ENCODE measurements at places on chromosomes 2 and 18.

DNA sequence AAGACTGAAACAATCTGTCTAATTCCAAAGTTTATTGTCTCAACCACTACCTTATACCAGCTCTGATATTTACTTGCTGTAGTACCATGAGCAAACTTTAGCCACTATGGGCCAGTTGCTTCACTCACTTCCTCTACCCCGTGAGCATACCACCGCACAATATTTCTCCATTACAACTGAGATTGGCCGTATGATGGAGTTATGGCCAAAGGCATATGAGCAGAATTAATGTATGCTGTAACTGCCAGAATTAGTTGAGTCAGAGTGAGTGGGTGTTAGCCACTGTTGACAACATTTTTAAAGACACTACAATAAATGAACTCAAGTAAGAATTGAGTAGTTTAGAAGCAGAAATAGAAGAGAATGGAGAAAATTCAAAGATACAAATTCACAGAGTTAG is 69.7 kb downstream of the LRATD1 start:
- H3K4me3 ChIP-seq: no peak overlapping the region
- no peak overlapping the region for H3K27ac ChIP-seq
- H3K27me3 ChIP-seq: no peaks in the 10 kb centered on the region
- H3K4me1 ChIP-seq: no peaks in the 10 kb centered on the region
- H3K36me3 ChIP-seq: no peaks in the 10 kb centered on the region

GRCh38 chr18:12318334-12318697 is 10.3 kb downstream of the TUBB6 start:
- no peak overlapping the region for H3K27ac ChIP-seq
- peaks cover 20% of the 10 kb centered on the region for H3K4me1 ChIP-seq
- peaks cover 58% of the 10 kb centered on the region for H3K36me3 ChIP-seq

- H3K27me3 ChIP-seq: no peaks in the 10 kb centered on the region
- no peak overlapping the region for H3K27ac ChIP-seq
- H3K4me1 ChIP-seq: no peaks in the 10 kb centered on the region
- no peaks in the 10 kb centered on the region for H3K36me3 ChIP-seq
- no peak overlapping the region for H3K4me3 ChIP-seq
- no peak for DNase-seq
Measured at GRCh38 chr2:19046986-19047780, 311.2 kb downstream of the OSR1 start.

GRCh38 chr2:37349231-37349860 is 4.9 kb downstream of the QPCT start:
- DNase-seq: no peak
- no peak overlapping the region for H3K27ac ChIP-seq
- no peaks in the 10 kb centered on the region for H3K4me1 ChIP-seq
- no peak overlapping the region for H3K4me3 ChIP-seq
- H3K36me3 ChIP-seq: no peaks in the 10 kb centered on the region

GRCh38 chr2:47699533-47700215 is 83.3 kb upstream of the MSH6 start:
- DNase-seq: no peak
- H3K27me3 ChIP-seq: no peaks in the 10 kb centered on the region
- no peaks in the 10 kb centered on the region for H3K4me1 ChIP-seq
- no peak overlapping the region for H3K4me3 ChIP-seq
- H3K36me3 ChIP-seq: no peaks in the 10 kb centered on the region

- H3K36me3 ChIP-seq: no peaks in the 10 kb centered on the region
- peak; percentile 55 for DNase-seq
- H3K4me1 ChIP-seq: no peaks in the 10 kb centered on the region
Measured at GRCh38 chr18:79567481-79568147, 112.0 kb upstream of the CTDP1 start.

GRCh38 chr2:57126410-57126809 is 920.2 kb upstream of the VRK2 start:
- H3K4me3 ChIP-seq: no peak overlapping the region
- H3K27me3 ChIP-seq: no peaks in the 10 kb centered on the region
- DNase-seq: no peak
- no peaks in the 10 kb centered on the region for H3K36me3 ChIP-seq
- no peak overlapping the region for H3K27ac ChIP-seq

- no peak overlapping the region for H3K27ac ChIP-seq
- H3K36me3 ChIP-seq: no peaks in the 10 kb centered on the region
- no peaks in the 10 kb centered on the region for H3K4me1 ChIP-seq
- H3K4me3 ChIP-seq: no peak overlapping the region
Measured at GRCh38 chr2:148303161-148303560, 282.3 kb downstream of the MBD5 start.

DNA sequence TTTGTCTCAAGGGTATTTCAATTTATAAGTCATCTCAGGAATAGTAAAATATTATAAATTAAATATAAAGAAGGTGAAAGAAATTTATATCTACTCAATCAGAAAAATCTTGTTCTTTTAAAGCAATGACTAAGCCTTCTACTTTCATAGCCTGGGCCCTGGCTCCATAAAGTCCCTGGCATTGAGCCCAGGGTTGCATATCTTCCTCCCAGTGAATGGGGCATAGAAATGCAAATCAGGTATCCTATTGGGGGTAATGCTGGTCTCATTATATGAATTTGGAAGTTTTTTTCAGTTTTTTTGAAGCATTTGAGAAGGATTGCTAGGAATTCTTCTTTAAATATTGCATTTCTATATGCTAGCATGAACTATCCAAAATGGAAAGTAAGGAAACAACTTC is 73.9 kb upstream of the MC2R start:
- H3K4me1 ChIP-seq: no peaks in the 10 kb centered on the region
- no peak overlapping the region for H3K4me3 ChIP-seq
- no peak for DNase-seq
- no peaks in the 10 kb centered on the region for H3K27me3 ChIP-seq
- H3K36me3 ChIP-seq: no peaks in the 10 kb centered on the region

GRCh38 chr18:79818036-79818435 is 20.3 kb downstream of the KCNG2 start:
- H3K36me3 ChIP-seq: no peaks in the 10 kb centered on the region
- no peak overlapping the region for H3K4me3 ChIP-seq
- no peak for DNase-seq

DNA sequence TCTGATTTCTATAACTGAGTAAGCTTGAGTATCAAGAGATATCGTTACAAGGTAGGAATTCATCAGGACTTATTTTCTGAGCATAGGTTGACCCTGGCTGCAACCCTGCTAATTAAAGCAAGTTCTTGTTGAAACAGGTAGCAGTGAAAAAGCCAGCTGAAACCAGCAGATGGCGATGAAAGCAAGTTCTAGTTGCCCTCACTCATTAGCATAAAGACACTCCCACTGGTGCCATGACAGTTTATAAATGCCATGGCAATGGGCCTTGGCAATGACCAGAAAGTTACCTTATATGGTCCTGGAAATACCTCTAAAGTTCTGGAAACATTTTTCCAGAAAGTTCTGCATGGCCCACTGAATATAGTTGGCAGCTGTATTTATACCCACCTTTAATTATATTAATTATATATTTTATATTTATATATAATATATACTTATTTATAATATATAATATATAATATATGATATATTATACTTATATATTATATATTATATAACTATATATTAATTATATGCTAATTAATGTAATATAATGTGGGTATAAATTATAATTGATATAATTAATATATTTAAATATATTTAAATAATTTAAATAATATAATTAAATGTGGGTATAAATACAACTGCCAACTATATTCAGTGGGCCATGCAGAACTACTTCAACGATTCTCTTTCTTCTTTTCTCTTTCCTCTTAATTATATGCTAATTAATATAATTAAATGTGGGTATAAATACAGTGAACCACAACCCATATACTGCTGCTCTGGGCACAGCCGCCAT is 188.0 kb downstream of the CDH7 start:
- no peak for DNase-seq
- H3K4me1 ChIP-seq: no peaks in the 10 kb centered on the region
- H3K4me3 ChIP-seq: no peak overlapping the region
- H3K27ac ChIP-seq: no peak overlapping the region

- no peak overlapping the region for H3K27ac ChIP-seq
- no peak for DNase-seq
Measured at GRCh38 chr2:58341047-58341446, 99.9 kb upstream of the FANCL start.

- no peaks in the 10 kb centered on the region for H3K36me3 ChIP-seq
- no peaks in the 10 kb centered on the region for H3K27me3 ChIP-seq
- no peak overlapping the region for H3K4me3 ChIP-seq
- H3K27ac ChIP-seq: no peak overlapping the region
- no peaks in the 10 kb centered on the region for H3K4me1 ChIP-seq
Measured at GRCh38 chr2:239590276-239590675, 189.5 kb upstream of the HDAC4 start.

- H3K27ac ChIP-seq: no peak overlapping the region
- no peak for DNase-seq
- no peaks in the 10 kb centered on the region for H3K36me3 ChIP-seq
- peaks cover 4% of the 10 kb centered on the region for H3K27me3 ChIP-seq
- no peak overlapping the region for H3K4me3 ChIP-seq
Measured at GRCh38 chr18:75546964-75547363, 119.5 kb upstream of the SMIM21 start.

DNA sequence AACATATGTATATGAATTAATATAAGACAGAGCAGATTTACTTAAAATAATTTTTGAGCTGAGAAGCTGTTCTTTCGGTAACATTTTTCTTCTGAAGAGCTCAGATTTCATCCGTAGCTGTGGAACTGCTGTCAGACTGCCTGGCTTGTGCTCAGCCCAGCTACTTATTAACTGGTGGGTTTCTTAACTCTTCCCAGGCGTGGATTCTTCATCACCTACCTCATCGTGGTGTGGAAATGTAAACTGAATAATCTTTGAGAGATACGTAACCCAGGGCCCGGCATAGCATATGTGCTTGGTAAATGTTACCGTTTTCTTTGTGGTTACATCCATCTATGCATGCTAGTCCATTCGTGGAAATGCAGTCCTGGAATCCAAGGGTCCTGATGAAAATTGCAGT is 145.0 kb downstream of the MCFD2 start:
- H3K4me3 ChIP-seq: no peak overlapping the region
- no peak overlapping the region for H3K27ac ChIP-seq
- H3K27me3 ChIP-seq: no peaks in the 10 kb centered on the region
- no peaks in the 10 kb centered on the region for H3K4me1 ChIP-seq

DNA sequence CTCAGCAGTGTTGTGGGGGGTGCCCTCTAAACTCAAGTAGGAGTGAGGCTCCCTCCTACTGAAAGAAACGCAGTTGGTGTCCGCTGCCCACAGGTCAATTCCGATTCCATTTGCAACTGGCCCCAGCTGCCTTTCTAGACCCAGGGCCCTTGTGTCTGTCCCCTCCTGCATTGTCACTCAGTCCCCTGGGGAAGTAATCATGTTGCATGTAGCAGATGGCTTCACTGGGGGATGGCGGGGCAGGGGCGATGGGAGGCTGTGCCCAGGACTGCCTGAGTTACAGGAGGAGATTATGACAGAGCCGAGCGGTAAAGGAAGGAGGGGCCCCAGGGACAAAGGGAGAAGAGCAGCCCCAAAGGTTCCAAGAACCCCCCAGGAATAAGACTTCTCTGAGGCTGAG is 62.5 kb upstream of the SH3RF3 start:
- no peaks in the 10 kb centered on the region for H3K36me3 ChIP-seq
- no peak for DNase-seq
- no peaks in the 10 kb centered on the region for H3K27me3 ChIP-seq
- H3K4me1 ChIP-seq: no peaks in the 10 kb centered on the region
- no peak overlapping the region for H3K4me3 ChIP-seq
- no peak overlapping the region for H3K27ac ChIP-seq

- DNase-seq: no peak
- H3K4me3 ChIP-seq: no peak overlapping the region
- no peak overlapping the region for H3K27ac ChIP-seq
- H3K27me3 ChIP-seq: no peaks in the 10 kb centered on the region
- H3K4me1 ChIP-seq: no peaks in the 10 kb centered on the region
Measured at GRCh38 chr2:164146441-164146840, 410.6 kb upstream of the FIGN start.
